ENCODE measurements at places on chromosomes 5 and 9. TPM values are rescaled to one million over a fixed set of nuclear protein-coding genes. Genes with fewer than 3 reads are reported as not detected.

The STPG3 gene
- 1.0 TPM for polyA plus RNA-seq

The PCSK1 gene
- 0.14 TPM for polyA plus RNA-seq

The FYB1 gene
- polyA plus RNA-seq, result 4.3 TPM

The SLC6A18 gene
- polyA plus RNA-seq, result 0.11 TPM

The SH3RF2 gene
- polyA plus RNA-seq, result 4.5 TPM

The LCP2 gene
- polyA plus RNA-seq, result 2.8 TPM
